ENCODE measurements at places on chromosomes 2 and 18. TPM values are rescaled to one million over a fixed set of nuclear protein-coding genes. Genes with fewer than 3 reads are reported as not detected.

DNA sequence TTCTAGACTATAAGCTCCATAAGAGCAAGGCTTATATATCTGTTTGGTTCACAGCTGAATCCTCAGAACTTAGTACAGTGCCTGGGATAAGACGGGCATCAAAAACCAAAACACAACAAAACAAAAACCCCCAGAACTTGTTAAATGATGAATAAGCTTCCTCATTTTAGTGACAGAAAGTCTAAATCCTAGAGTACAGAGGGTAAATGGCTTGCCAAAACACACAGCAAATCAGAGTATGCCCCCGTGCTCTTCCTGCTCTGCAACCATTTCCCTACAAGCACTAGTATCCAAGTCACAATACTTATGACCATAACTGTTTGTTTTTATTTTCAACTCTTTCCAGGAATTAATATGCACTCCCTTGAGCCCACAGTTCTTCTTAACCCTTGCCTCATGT, 10.1 kb downstream of the ZNF521 start:
- no peak overlapping the region for H3K27ac ChIP-seq
- no peaks in the 10 kb centered on the region for H3K36me3 ChIP-seq
- DNase-seq = no peak
- H3K4me3 ChIP-seq = no peak overlapping the region
- peaks cover 7% of the 10 kb centered on the region for H3K27me3 ChIP-seq
- H3K4me1 ChIP-seq = no peaks in the 10 kb centered on the region

- no peaks in the 10 kb centered on the region for H3K36me3 ChIP-seq
- no peak overlapping the region for H3K27ac ChIP-seq
- no peak for DNase-seq
- H3K4me3 ChIP-seq = no peak overlapping the region
- peaks cover 14% of the 10 kb centered on the region for H3K4me1 ChIP-seq
- H3K27me3 ChIP-seq = peaks cover 19% of the 10 kb centered on the region
Measured at GRCh38 chr2:25044011-25044410, 2.1 kb downstream of the EFR3B start.

DNA sequence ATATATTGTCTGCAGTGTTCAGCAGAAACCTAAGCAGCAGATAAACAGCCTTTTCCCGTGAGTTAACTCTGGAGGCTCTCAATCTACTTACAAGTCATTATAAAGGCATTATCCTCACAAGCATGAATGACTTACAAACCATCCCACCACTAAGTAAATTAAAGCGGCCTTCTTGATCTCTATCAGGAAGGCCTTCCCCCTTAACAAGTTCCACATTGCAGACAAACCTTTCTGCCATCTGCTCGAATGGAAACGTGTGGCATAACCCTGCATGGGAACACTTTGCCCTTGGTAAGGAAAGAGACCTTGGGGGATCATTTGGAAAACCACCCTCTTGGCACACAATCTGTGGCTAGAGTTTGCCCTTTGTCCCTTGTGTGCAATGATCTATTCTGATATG, 199.5 kb downstream of the OSR1 start:
- no peak overlapping the region for H3K4me3 ChIP-seq
- no peaks in the 10 kb centered on the region for H3K36me3 ChIP-seq
- no peaks in the 10 kb centered on the region for H3K27me3 ChIP-seq
- no peak for DNase-seq
- H3K27ac ChIP-seq = no peak overlapping the region

DNA sequence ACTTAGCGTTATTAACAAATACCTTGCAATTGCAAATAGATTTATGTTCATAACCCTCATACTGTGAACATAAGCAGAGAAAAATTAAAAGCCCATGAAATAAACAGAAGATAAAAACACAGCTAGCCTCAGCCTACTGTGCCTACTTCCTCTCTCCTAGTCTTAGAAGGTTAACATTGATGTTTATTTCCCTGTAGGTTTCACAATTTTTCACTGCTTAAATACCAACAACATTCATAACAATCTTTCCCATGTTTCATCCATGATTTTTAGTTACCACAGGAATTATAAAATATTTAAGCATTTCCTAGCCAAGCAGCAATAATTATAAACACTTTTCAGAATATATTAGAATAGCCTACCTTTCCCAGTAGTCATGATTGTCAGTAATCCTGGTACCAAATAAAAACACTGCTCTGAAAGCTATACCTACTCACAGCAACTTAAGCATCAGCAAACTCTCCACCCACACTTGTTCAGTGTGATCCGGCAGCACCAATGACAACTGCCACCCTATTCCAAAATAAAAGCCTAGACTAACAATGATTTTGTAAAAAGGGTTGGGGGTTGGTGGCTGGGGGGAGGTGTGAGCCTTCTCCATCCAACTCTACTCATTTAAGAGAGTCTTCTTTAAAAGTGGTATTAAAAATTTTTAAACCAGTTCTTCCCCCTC, 40.6 kb upstream of the RNU4ATAC start:
- peaks cover 3% of the 10 kb centered on the region for H3K36me3 ChIP-seq
- no peak overlapping the region for H3K27ac ChIP-seq
- no peak for DNase-seq

DNA sequence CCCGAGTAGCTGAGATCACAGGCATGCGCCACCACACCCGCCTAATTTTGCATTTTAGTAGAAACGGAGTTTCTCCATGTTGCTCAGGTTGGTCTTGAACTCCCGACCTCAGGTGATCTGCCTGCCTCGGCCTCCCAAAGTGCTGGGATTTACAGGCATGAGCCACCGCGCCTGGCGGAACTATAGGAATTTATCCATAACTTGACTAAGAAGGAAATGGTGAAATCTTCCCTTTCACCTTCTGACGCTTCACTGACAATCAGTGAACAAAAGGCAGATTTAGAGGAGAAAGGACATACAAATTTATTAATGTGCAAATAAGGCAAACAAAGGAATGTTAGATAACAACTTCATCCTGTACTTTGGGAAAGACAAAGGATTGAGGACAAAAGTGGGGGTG, 15.4 kb upstream of the GULP1 start:
- no peak overlapping the region for H3K27ac ChIP-seq
- H3K4me3 ChIP-seq = no peak overlapping the region
- DNase-seq = no peak

- no peaks in the 10 kb centered on the region for H3K27me3 ChIP-seq
- no peaks in the 10 kb centered on the region for H3K36me3 ChIP-seq
- no peak overlapping the region for H3K4me3 ChIP-seq
Measured at GRCh38 chr2:60356346-60356745, 197.1 kb downstream of the BCL11A start.

DNA sequence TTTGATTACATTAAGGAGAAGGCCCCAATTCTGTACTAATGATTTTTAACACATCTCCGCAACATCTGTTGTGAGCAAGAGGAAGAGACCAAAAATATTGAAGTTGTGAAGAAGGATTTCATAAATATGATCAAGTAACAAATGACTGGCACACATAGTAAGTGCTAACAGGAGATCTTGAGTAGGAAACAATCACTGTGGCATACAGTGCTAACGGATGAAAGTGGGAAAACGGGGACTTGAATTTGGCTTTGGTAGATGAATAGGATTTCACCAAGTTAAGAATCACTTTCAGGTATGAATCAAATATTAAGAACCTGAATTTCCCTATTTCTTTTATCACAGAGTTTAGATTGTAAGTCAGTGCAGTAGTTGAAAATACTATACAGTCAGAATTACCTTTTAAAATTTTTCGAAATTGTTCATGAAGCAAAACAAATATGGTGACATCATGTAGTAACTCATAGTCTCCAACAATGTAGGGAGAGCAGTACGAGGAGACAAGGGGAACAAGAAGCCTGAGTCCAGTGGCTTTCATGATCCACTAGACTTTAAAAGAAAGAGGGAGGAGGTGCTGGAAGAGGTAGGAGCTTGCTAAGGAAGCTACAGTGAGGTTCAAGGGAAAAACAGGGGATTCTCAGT, 16.3 kb downstream of the CWC22 start:
- H3K27ac ChIP-seq = no peak overlapping the region
- no peaks in the 10 kb centered on the region for H3K27me3 ChIP-seq
- no peak for DNase-seq
- H3K4me3 ChIP-seq = no peak overlapping the region
- no peaks in the 10 kb centered on the region for H3K4me1 ChIP-seq

- no peak for DNase-seq
- H3K36me3 ChIP-seq = no peaks in the 10 kb centered on the region
- no peak overlapping the region for H3K4me3 ChIP-seq
- no peaks in the 10 kb centered on the region for H3K27me3 ChIP-seq
- no peak overlapping the region for H3K27ac ChIP-seq
- no peaks in the 10 kb centered on the region for H3K4me1 ChIP-seq
Measured at GRCh38 chr18:21099442-21099841, 12.2 kb downstream of the ROCK1 start.

ARL6IP6 gene
- polyA plus RNA-seq = 22.6 TPM

FAM161A gene
- polyA plus RNA-seq = 7.4 TPM

CHRNA1 gene
- polyA plus RNA-seq = 0.57 TPM

Data from large intestine (tissue), 12 donors.